Stimulated activated CD4-positive, alpha-beta T cell treated with anti-CD3 and anti-CD28 coated beads, Interleukin-12 subunit alpha, Interleukin-12 subunit beta, amount 100 ng/mL, for 4 hours (primary cell): ENCODE measurements at places on chromosomes 5 and 9.

- no peak for DNase-seq
Observed at GRCh38 chr5:60636001-60636400, 64.0 kb downstream of the DEPDC1B start.

- no peak for DNase-seq
Observed at GRCh38 chr5:24080046-24080445, 564.7 kb downstream of the CDH10 start.

DNA sequence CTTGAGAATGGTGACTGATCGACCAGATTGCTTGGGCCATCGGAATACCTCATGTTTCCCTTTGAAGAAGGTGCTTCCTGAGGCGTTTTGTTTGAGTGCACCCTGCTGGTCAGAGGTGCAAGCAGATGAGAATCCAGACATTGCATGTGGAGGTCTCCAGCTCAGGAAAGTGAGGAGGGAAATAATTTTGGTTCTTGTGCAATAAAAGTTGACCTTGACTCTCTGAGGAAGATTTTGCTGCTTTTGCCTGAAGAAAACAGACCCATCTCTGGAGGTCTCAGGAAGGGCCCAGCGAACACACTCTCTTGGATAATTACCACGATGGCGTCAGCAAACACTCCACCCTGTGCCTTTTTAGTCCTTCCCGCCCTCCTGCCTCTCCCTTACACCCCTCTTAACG is 69.7 kb downstream of the GRAMD2B start:
- DNase-seq, result no peak

DNA sequence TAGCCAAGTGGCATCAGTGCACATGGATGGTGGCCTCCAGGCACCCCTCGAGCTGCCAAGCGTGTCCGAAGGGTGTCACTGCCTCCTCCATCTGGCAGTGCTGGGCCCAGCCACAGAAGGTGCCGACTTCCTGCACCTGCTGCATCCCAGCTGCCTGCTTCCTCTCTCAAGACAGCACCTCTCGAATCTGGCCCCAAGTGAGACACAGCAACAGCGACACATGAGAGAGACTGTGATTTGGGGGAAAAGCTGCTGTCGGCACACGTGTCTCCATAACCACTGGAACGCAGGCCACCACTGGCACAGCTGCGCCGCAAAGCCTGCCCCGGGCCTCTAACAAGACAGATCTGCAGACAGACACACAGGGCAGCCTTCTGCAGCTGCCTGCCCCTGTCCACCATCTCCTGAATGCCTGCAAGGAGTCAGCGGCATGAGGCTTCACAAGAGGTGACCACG is 8.8 kb downstream of the CLPTM1L start:
- DNase-seq, result no peak

DNA sequence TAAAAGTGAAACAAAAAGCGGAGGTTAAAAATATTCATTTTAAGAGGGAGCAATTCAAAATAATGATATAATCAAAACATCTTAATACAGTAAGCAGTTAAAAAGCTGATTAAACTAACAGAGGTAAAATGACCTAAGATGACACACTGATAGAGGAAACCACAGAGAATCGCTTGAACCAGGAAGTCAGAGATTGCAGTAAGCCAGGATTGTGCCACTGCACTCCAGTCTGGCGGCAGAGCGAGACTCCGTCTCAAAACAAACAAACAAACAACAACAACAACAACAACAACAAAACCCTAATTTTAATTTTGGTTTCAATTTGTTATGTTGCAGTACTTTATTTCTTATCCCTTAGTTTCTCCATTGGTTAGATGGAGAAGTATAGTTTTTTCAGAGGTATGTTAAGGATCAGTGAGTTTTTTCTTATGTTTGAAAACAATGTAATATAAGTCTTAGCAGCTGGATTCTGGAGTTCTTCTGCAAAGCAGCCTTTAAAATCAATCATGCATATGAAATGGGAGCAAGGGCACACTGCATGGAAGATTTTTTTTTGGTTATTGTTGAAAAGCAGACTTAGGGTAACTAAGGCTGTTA is 58.5 kb downstream of the MLANA start:
- no peak for DNase-seq

- DNase-seq, result no peak
Observed at GRCh38 chr5:102691434-102691833, 63.7 kb upstream of the PAM start.

DNA sequence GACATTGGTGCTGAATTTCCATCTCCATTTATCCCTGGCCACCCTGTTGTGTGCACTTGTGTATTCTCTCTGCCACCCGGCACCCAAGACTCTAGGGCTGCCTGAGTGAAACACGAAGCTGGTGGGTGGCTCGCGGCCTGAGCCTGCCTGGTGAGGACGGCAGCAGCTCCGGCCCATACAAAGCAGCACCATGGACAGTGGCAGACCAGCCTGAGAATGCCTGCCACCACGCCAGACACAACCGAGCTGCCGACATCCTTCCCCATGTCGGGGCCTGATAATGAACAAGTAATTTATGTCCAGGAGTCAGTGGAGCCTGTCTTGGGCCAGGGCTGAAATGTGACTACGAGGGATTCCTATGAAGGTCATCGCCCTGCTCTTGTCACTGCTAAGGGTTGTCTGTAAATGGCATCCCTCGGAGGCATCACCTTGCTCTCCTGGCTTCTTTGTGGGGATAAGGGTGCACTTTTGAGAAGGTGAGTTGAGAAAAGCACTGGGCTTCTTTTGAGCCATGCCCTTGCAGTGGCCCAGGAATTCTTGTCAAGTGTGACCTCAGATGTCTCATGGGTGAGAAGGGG is 175.7 kb downstream of the MELK start:
- no peak for DNase-seq

DNA sequence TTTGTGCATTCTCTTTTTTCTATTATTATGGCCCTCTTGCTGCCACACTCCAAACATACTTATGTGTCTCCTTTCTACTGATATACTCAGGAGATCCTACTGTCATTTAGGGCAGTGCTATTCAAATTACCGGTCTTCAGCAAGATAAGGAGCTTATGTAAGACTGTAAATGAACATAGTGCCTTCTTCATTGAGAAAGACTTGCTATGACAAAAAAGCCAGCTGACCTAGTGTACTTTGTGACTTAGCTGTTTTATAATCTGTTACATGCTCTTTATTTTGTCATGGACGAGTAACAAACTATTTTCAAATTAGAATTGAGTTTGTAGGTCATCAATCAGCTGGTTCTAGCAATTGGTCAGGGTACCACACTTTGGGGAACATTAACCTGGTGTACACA is 32.8 kb downstream of the RANBP17 start:
- DNase-seq, result no peak

GRCh38 chr9:135053133-135053532 is 34.3 kb upstream of the OLFM1 start:
- DNase-seq, result no peak

DNA sequence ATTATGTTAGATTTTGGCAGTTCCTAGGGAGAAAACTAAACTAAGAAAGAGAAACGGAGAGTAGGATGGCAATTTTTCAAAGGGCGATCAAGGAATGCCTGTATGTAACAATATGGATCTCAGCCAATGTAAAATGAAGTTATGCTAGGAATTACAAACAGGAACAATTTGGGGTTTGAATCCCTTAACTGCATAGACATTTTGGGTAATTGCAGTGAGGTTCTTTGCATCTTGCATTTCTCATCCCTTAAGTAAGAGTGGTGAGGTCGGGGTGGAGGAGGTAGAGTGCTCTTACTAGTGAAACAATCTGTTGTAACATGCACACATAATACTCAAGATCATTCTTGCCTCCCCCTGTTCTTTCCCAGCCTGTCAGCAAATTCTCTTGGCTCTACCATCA is 137.6 kb downstream of the NPR3 start:
- no peak for DNase-seq

DNA sequence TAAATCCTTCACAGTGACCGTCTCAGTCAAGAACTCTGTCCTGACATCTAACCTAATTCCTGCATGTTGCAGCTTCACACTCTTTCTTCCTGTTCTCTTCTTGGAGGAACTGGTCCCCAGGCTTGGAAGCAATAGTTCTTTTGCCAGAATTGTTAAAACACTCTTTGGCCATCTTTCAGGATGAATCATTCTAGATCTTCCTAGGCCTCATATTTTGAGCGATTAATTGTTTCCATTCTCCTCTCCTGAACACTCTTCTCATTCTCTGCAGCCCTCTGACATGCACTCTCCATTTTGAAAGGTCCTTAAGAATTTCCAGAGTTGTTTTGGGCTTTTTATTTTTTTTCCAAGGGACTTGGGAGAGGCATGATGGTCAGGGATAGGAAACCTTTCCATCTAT is 85.8 kb downstream of the FAM114A2 start:
- no peak for DNase-seq

GRCh38 chr9:135127718-135128670 is 40.5 kb downstream of the OLFM1 start:
- DNase-seq, result no peak

DNA sequence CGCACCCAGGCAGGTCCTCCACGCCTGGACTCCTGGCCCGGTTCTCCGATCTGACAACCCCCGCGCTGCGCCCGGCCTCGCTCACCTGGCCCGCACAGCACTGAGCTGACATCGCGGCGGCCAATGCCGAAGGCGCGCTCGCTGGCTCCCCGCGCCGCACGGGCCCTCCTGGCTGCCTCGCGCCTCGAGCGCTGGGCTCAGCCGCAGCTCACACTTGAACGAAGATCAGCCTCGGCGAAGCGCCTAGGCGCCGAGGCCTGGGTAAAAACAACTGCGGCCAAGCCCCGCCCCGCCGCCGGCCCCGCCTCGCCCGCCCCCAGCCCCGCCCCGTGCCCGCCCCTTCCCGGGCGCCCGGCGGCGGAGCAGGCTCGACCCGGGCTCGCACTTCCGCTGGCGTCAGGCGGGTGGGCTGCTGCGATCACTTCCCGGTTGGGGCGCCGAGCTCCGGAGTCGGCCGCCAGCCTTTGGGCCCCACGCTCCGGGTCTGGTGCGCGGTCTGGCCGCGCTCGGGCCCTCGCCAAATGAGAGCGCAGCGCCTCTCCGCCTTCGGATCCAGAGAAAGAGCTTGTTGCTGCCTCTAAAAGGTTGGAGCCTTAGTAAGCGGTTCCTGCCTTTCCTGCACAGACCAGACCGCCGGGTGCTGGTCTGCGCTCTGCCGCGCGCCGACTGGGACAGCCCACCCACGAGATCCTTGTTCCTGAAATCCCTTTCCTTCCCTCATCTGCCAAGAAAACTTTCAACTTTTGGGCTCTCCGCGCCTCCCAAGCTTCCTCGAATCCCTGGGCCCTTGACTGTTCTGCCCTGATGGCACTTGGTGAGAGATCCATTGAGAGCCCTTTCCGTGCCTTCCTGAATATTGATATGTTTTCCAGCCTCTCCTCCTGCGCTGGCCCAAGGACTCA is at the start of gene SERINC5:
Gene SERINC5 (minus strand): TSS at position 238 of the 902 bp plus-strand sequence. CDS start 126 bp downstream, at position 112.
- DNase-seq, result peak; percentile 80

- DNase-seq, result no peak
Observed at GRCh38 chr9:2957656-2958200, 113.8 kb upstream of the PUM3 start.

GRCh38 chr9:14561929-14562405 is 131.3 kb downstream of the ZDHHC21 start:
- DNase-seq, result no peak
